Activated T-helper 1 cell treated with anti-CD3 and anti-CD28 coated beads, Interleukin-12 subunit alpha, Interleukin-12 subunit beta, Interleukin-2, Interleukin-4 antibody, amounts not matched to agents 30 ng/mL and 10 ng/mL and 1 ng/mL, durations not matched to agents 14 hours and 24 hours and 36 hours (primary cell): ENCODE measurements at places on chromosomes 2 and 18. TPM values are rescaled to one million over a fixed set of nuclear protein-coding genes. Genes with fewer than 3 reads are reported as not detected.

The INHBB gene
- total RNA-seq, result not detected in 2 replicates

The HRH4 gene
- total RNA-seq, result 1.7 and 1.9 TPM in 2 replicates

The CPLX4 gene
- not detected in 2 replicates for total RNA-seq

The ANKRD30B gene
- total RNA-seq, result not detected in 2 replicates

The DNAJC5G gene
- not detected in 2 replicates for total RNA-seq

The CD8B2 gene
- 0.37 and 0.54 TPM in 2 replicates for total RNA-seq

The TTN gene
- 1.7 TPM in 2 replicates for total RNA-seq

The CROCC2 gene
- total RNA-seq, result not detected in 2 replicates

The SP5 gene
- total RNA-seq, result not detected in 2 replicates

The BOLL gene
- total RNA-seq, result 0.51 TPM in 1 of 2 replicates, not detected in the other

The LONRF2 gene
- 0.23 and 0.32 TPM in 2 replicates for total RNA-seq

The ARHGAP15 gene
- total RNA-seq, result 64.3 and 65.3 TPM in 2 replicates

The OTOS gene
- total RNA-seq, result not detected in 2 replicates

The EVA1A gene
- not detected in 2 replicates for total RNA-seq
